Fibroblast of pulmonary artery (primary cell): ENCODE measurements at places on chromosomes 2 and 18.

GRCh38 chr2:224271617-224272236, 130.2 kb downstream of the FAM124B start:
- DNase-seq = no peak

GRCh38 chr2:1728821-1729220, 15.5 kb downstream of the PXDN start:
- DNase-seq = no peak

- no peak for DNase-seq
Observed at GRCh38 chr2:119734047-119734446, 25.7 kb upstream of the PTPN4 start.

GRCh38 chr18:48459465-48459864, 50.3 kb upstream of the ZBTB7C start:
- DNase-seq = no peak

DNA sequence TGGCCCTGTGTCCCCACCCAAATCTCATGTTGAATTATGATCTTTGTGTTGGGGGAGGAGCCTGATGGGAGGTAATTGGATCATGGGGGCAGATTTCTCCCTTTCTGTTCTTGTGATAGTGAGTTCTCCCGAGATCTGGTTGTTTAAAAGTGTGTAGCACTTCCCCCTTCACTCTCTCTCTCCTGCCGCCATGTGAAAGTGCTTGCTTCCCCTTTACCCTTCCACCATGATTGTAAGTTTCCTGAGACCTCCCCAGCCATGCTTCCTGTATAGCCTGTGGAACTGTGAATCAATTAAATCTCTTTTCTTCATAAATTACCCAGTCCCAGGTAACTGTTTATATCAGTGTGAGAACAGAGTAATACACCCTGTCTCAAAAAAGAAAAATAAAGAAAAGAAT, 25.5 kb downstream of the LRRFIP1 start:
- no peak for DNase-seq

DNA sequence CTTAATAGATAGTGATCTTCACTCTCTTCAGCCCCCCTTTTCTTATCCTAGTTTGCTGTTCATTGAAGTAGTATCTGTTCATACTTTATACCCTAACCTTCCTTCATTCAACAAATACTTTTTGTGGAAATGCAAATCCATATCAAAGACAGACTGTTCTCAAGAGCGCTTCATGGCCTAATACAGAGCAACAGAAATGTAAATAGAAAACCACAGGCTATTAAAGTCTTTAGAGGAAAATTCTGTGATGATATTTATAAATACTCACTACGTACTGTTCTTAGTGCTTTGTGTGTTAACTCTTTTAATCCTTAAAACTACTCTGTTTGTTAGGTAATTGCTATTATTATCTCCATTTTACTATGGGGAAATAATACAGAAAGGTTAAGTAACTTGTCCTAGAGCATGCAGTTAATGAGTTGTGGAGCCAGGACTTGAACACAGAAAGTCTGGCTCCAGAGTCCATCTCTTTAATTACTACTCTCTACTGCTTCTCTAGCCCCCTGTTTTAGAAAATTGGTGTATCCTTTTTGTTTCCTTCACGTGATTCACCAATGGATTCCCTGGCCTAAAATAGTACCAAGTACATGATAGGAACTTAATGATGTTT, 2.9 kb downstream of the MDH1 start:
- DNase-seq = no peak

DNA sequence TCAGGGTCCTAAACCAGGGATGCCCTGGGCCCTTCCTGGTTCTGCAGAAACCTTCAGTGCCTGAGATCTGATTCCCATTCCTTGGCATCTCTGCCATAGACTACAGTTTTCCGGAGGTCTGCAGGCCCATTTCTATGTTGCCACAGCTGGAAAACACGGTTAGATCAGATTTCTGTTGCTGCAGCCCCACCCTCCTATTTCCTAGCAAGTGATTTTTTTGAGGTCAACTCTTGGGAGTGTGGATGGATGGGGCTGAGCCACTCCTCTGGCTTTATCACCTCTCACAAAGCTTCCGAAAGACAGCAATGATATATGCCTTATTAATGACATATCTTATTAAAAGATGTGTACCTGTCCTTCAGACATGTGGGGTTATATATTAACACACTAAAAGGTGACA, 56.3 kb downstream of the ZAP70 start:
- no peak for DNase-seq
